Progenitor cell of endocrine pancreas (in vitro differentiated cells): ENCODE measurements at places on chromosomes 4 and X.
A peak's percentile ranks its signal among the peaks of the same experiment; 100 is the strongest.

DNA sequence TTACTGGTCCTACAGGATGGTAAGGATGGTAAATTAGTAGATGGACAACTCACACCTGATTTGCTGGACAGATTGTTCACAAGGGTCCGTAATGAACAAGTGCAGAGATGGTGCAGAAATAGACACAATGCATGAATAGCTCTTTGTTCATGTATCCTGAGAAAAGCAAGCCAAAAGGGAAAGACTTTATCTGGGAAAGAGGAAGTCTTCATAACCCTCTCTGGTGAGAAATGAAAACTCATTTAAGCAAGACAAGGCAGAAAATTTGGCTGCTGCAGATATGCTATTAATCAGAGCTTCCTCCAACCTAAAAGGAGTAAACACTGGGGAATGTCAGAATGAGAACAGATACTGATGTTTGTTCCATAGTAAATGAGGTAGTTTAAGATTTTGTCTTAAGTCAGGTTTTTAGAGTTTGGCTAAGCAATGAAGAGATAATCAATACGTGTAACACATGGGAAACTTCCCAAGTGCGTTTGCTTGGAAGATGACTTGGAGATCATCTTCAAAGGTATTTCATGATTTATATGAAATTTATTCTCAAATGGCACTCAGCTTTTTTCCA lies 152.4 kb upstream of the BMPR1B start:
- H3K4me3 ChIP-seq: no peak overlapping the region
- H3K27ac ChIP-seq: peak overlapping the region; percentile 2
- H3K27me3 ChIP-seq: no peaks in the 10 kb centered on the region
- no peaks in the 10 kb centered on the region for H3K36me3 ChIP-seq

DNA sequence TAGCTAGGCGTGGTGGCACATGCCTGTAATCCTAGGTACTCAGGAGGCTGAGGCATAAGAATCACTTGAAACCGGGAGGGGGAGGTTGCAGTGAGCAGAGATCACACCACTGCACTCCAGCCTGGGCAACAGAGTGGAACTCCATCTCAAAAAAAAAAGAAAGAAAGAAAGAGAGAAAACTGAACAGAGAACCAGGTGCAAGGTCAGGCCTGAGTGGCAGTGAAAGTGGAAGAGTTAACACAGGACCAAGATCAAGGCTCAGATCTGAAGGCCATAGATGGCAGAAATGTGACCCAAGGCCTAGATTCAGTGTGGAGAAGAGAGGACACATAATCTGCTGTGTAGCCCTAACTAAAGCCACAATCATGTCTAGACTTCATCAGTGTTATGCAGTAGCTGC lies 4.9 kb upstream of the ZNF630 start:
- peaks cover 1% of the 10 kb centered on the region for H3K36me3 ChIP-seq
- H3K27ac ChIP-seq: no peak overlapping the region
- no peak overlapping the region for H3K4me3 ChIP-seq
- DNase-seq: no peak

- peaks cover 2% of the 10 kb centered on the region for H3K27me3 ChIP-seq
- H3K27ac ChIP-seq: no peak overlapping the region
- no peak for DNase-seq
- no peak overlapping the region for H3K4me3 ChIP-seq
These were observed 59.5 kb downstream of the DDX60 start for GRCh38 chr4:168259096-168259495.

GRCh38 chr4:30619679-30620078 lies 100.5 kb upstream of the PCDH7 start:
- no peak overlapping the region for H3K27ac ChIP-seq
- no peak for DNase-seq
- H3K4me1 ChIP-seq: peaks cover 20% of the 10 kb centered on the region
- H3K36me3 ChIP-seq: no peaks in the 10 kb centered on the region

DNA sequence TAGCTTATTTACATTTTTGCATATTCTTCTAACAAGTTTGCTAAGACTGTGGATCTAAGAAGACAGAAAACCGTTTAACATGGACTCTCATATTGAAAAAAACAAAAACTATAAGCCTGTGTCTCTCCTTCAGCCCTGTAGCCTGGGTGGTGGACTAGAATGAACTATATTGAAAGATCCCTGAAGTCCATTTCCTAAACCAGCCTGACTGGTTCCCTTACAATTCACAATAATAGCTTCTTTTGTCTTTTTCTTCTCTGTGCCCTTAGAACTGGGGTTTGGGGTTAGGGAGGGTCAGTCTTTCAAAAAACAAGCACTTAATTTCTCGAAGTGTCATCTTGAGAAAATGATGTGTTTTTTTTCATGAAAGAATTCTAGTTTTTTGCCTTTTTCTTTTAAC lies 59.0 kb downstream of the GSTCD start:
- peak overlapping the region; percentile 73 for H3K27ac ChIP-seq
- no peak overlapping the region for H3K4me3 ChIP-seq
- no peaks in the 10 kb centered on the region for H3K27me3 ChIP-seq
- H3K36me3 ChIP-seq: peaks cover 29% of the 10 kb centered on the region

DNA sequence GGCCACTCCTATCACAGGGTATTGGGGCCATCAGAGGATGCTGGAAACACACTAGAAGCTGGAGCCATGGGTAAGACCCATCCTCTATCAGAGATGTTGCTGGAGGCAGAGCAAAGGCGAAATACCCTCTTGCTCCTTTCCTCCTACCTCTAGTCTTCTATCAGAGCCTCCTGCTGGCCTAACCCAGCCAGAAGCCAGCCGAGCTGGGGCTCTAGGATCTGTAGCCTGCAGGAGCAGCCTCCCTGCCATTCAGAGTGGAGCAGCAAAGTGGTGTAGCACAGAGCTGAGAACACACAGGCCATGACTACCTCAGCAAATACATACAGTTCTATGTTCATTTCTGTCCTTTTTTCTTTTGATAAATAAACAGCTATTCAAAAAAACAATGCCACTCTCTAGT lies 35.7 kb downstream of the GATB start:
- no peak overlapping the region for H3K27ac ChIP-seq
- peaks cover 2% of the 10 kb centered on the region for H3K36me3 ChIP-seq
- no peaks in the 10 kb centered on the region for H3K27me3 ChIP-seq
- peaks cover 2% of the 10 kb centered on the region for H3K4me1 ChIP-seq

DNA sequence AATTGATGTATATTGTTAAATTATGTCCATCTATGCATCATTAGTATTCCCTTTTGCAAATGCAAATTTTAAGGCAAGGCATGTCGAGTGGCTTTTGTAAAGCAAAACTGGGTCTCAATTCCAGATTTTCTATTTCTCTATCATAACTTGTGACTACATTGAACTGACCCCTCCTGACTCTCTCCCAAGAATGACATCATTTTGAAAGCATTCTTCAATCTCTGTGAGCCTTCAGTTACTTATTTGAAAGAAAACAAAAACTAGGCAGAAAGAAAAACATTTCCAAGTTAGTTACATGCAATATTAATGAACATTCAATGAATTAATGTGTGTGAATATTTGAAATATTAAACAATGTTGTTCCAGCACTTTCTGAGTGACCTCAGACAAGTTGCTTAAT lies 314.3 kb upstream of the CLNK start:
- H3K4me1 ChIP-seq: peaks cover 10% of the 10 kb centered on the region
- no peak overlapping the region for H3K27ac ChIP-seq
- no peak for DNase-seq
- peaks cover 4% of the 10 kb centered on the region for H3K27me3 ChIP-seq
- H3K36me3 ChIP-seq: no peaks in the 10 kb centered on the region
- no peak overlapping the region for H3K4me3 ChIP-seq

DNA sequence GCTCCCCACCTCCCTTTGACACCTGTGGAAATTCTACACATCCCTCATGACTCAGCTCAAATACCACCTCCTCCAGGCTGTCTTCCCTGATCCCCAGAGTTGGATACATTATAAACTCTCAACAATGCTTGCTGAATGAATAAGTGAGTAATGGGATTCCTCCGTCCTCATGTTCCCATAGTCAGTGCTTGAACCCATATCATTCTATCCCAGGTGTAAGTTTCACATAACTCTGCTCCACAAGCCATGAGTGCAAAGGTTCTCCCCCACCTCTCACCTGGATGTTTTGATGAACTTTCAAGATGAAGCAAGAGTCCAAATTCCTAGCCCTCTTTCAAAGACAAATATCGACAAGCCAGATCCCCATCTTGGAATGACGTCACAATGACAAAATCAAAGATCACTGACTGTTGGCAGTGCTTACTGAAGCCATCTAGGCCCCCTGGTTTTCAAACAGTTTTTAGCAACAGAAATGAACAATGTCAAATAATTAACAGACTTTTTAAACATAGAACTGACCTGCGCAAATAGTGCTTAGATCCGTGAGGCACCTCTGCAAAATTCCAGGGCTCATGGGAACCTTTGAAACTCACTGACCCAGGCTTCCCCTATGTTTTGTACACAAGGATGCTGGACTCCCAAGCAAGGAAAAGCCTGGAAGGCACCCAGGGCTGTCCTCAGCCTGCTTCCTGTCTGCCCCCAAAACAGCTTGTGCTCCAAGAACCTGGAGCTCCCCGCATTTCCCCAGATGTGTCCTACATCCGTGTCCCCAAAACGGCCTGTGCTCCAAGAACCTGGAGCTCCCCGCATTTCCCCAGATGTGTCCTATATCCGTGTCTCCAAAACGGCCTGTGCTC lies 4.0 kb downstream of the SLC2A9 start:
- no peak overlapping the region for H3K27ac ChIP-seq
- no peak overlapping the region for H3K4me3 ChIP-seq
- H3K36me3 ChIP-seq: no peaks in the 10 kb centered on the region
- H3K4me1 ChIP-seq: peaks cover 6% of the 10 kb centered on the region

- no peak overlapping the region for H3K4me3 ChIP-seq
- H3K4me1 ChIP-seq: peaks cover 4% of the 10 kb centered on the region
- H3K36me3 ChIP-seq: peaks cover 10% of the 10 kb centered on the region
- H3K27me3 ChIP-seq: no peaks in the 10 kb centered on the region
- H3K27ac ChIP-seq: peak overlapping the region; percentile 82
These were observed 40.9 kb downstream of the PDS5A start for GRCh38 chr4:39936565-39937418.

- DNase-seq: no peak
- no peaks in the 10 kb centered on the region for H3K36me3 ChIP-seq
- H3K4me3 ChIP-seq: no peak overlapping the region
These were observed 240.1 kb upstream of the CTSO start for GRCh38 chr4:156193800-156194199.

DNA sequence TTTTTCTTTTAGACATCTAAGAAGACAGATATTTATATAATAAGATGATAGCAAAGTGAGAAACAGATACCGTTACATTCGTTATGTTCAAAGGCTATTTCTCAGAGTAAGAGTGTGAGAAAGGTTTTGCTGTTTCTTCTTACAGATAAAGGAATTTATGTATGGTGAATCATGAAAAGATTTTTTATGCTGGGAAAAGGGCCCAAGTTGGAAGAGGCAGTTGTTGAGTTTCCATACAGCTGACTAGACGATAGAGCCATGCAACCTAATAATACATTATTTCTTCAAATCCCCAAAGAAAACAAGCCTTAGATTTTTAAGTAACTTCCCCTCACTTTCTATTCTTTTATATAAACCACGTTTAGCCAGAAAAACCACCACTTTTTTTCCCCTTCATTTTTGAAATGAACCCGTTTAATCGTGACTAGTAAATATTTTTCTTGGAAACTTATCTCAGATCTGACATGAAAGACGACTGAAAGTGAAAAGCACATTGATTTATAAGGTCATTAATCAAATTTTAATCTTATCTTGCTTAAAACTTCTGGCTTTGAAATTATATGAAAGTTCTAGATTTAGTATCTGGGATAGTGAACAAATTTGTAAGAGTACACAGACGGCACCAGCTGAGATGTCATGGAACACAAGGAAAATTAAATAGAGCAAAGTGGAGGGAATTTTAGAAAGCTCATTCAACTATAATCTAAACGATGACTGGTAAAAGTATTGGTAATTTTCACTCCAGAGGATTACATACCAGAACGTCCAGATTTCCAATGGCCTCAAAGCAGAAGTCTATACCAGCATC lies 10.9 kb downstream of the ADH6 start:
- H3K27ac ChIP-seq: no peak overlapping the region
- H3K4me3 ChIP-seq: no peak overlapping the region
- peaks cover 3% of the 10 kb centered on the region for H3K27me3 ChIP-seq
- peaks cover 1% of the 10 kb centered on the region for H3K36me3 ChIP-seq
- H3K4me1 ChIP-seq: peaks cover 30% of the 10 kb centered on the region

- peaks cover 10% of the 10 kb centered on the region for H3K4me1 ChIP-seq
- no peaks in the 10 kb centered on the region for H3K27me3 ChIP-seq
- no peaks in the 10 kb centered on the region for H3K36me3 ChIP-seq
- H3K27ac ChIP-seq: no peak overlapping the region
These were observed 19.4 kb upstream of the SERTM2 start for GRCh38 chrX:111492085-111492484.

- H3K27me3 ChIP-seq: peaks cover 3% of the 10 kb centered on the region
- no peak for DNase-seq
- peak overlapping the region; percentile 100 for H3K4me3 ChIP-seq
- H3K4me1 ChIP-seq: peaks cover 24% of the 10 kb centered on the region
- peak overlapping the region; percentile 99 for H3K27ac ChIP-seq
These were observed 408 bp downstream of the TMEM33 start for GRCh38 chr4:41935652-41936021.

DNA sequence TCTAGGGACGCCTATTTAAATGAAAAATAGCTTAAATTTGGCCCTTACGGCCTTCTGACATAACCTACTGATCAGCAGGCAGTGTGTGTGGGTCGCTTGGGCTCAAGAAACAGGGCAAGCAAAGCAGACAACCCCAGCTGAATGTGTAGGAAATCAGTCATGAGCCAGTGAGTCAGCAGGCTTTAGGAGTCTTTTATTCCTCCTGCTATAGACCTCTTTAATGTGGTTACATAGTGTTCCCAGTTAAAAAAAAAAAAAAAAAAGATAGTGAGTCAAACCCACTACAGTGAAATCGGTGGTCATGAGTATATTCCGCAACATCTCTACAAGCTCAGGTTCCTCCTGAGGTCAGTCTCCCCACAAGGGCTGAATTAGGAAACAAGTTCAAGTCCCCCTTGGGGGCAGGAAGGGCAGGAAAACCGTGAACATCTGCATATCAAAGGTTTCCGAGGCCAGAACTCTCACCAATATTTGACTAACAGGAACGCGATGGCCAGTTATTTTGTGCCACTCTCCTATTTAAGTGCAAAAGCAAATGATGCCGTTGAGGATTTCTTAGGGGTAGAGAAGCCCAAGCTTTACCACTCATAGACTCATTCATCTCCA lies 32.7 kb downstream of the ACSL1 start:
- DNase-seq: no peak
- no peak overlapping the region for H3K4me3 ChIP-seq
- H3K4me1 ChIP-seq: no peaks in the 10 kb centered on the region
- H3K27ac ChIP-seq: no peak overlapping the region
- H3K27me3 ChIP-seq: peaks cover 22% of the 10 kb centered on the region
- H3K36me3 ChIP-seq: peaks cover 3% of the 10 kb centered on the region

- H3K27ac ChIP-seq: no peak overlapping the region
- H3K36me3 ChIP-seq: no peaks in the 10 kb centered on the region
- H3K27me3 ChIP-seq: no peaks in the 10 kb centered on the region
- H3K4me1 ChIP-seq: no peaks in the 10 kb centered on the region
- H3K4me3 ChIP-seq: no peak overlapping the region
- no peak for DNase-seq
These were observed 8.9 kb downstream of the GPR174 start for GRCh38 chrX:79153348-79153747.

DNA sequence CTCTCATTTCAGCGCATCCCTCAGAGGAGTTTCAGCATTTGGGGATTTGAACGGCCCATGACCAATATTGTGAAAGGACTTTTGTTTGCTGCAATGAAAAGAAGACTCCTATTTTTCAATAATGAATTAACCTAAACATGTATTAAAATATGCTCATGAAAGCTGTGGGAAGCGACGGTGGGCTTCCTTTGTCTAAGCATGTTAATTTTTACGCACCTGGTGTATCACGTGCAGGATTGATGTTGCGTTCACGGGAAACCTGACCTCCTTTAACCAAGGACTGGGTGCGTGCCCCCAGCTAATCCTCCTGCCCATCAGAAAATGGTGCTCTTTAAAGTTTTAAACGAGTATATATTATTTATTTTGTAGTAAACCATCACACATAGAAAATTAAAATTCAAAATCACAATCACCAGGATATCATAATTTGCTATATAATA lies 590 bp upstream of the CCDC110 start:
- H3K27ac ChIP-seq: no peak overlapping the region
- no peaks in the 10 kb centered on the region for H3K36me3 ChIP-seq
- no peak for DNase-seq
- peaks cover 45% of the 10 kb centered on the region for H3K27me3 ChIP-seq
- H3K4me1 ChIP-seq: peaks cover 12% of the 10 kb centered on the region
